Fibroblast of the aortic adventitia (primary cell): ENCODE measurements at places on chromosomes 12 and 14. TPM values are rescaled to one million over a fixed set of nuclear protein-coding genes. Genes with fewer than 3 reads are reported as not detected.

Gene TOMM20L
- total RNA-seq, result not detected in 2 replicates

Gene FBXL14
- total RNA-seq, result 1.1 and 11.2 TPM in 2 replicates

Gene LPAR5
- total RNA-seq, result not detected in 2 replicates

Gene GPRC5D
- total RNA-seq, result not detected in 2 replicates

Gene TTC6
- 0.16 and 0.36 TPM in 2 replicates for total RNA-seq

Gene OSGEP
- 31.2 and 45.6 TPM in 2 replicates for total RNA-seq

Gene SALL2
- total RNA-seq, result 5.3 and 9.0 TPM in 2 replicates

Gene GUCY2C
- total RNA-seq, result not detected in 2 replicates

Gene CCDC38
- total RNA-seq, result not detected in 2 replicates
